Stimulated activated CD4-positive, alpha-beta T cell treated with anti-CD3 and anti-CD28 coated beads, Interleukin-4, amount 100 ng/mL, for 4 hours (primary cell): ENCODE measurements at places on chromosomes 4 and X.

DNA sequence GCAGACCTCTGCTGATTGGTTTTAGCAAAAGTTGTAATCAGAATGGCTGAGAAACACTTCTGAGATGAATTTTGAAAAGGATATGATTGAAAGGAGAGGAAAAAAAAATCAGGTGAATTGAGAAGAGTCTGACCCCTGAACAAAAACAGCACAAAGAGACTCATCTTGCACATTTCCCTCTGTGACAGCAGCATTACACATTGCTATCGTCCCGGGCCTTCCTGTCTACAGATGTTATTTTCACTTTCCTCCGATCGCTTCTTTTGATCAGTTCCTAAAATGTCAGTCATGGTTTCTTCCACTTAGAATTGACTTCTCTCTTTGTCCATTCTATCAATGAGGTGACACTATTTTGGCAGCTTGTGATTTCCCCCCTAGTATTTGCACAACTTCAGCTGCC, 262.6 kb downstream of the GPC3 start:
- DNase-seq, result no peak

DNA sequence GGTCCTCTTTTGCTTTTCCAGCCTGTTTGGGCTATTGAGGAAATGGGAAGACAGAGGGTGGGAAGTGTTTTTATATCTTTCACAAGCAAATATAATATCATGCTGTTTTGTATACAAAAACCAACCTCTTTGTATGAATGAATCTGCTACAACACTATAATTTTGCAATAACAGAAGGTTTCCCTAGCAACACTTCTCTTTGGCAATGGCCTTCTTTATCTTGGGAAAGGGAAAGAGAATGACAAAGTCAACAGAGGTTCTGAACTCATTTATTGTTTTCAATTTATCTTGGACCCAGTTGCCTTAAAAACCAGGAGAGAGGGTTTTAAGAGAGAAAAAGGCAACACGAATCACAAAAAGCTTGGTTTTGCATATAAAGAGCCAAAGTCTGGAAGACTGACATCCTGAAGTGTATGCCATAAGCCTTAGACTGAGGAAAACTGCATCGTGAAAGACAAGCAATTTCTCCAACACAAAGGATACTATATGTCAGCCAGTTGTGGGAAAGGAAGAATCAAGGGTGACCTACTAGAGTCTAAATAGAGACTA, 121.8 kb upstream of the FAM241A start:
- DNase-seq, result no peak

- no peak for DNase-seq
These were observed 39.1 kb downstream of the ZNF674 start for GRCh38 chrX:46506076-46506475.

GRCh38 chrX:153641627-153642026, 5.4 kb upstream of the DUSP9 start:
- no peak for DNase-seq

- no peak for DNase-seq
These were observed 111.9 kb downstream of the HDAC8 start for GRCh38 chrX:72460715-72461114.

DNA sequence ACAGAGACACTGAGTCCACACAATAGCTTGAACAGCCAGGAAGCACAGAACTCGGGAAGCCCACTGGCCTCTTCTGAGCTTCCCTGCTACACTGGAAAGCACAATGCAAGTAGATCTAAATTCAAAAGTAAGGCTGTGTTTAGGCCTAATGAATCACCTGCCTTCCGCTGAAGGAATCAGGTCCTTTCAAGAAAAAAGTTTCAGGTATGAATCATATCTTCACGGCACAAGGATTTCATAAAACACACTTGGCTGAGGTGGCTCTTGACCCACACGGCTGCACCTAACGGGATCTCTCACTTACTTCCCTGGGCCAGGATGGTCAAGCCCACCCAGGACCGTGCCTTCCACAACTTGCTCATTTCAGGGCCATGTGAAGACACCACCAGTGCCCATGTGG, 59.3 kb downstream of the IRF2 start:
- DNase-seq, result no peak

GRCh38 chr4:151093203-151093602, 6.2 kb upstream of the RPS3A start:
- DNase-seq, result no peak

GRCh38 chr4:88033309-88033708, 25.9 kb downstream of the PKD2 start:
- peak; percentile 8 for DNase-seq

GRCh38 chr4:15027921-15028435, 25.7 kb downstream of the CPEB2 start:
- DNase-seq, result no peak

- no peak for DNase-seq
These were observed 267.3 kb upstream of the GATB start for GRCh38 chr4:152028131-152028530.

DNA sequence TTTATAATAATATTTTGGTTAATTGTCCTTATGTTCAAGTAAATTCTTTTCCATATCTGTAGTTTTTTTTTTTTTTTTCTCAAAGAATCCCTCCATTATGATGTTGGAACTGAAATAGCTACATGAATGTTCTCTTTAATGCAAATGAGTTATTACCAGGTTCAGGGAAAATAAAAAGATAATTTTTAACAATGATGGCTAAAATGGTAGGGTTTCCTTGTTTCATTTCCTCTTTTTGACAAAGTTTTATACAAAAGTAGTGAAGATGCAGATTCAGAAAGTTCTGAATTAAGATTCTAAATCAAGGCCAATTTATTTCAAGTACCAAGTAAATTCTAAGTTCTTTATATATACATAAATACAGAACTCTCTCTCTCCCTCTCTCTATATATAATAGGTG, 779.0 kb upstream of the INTU start:
- DNase-seq, result no peak

DNA sequence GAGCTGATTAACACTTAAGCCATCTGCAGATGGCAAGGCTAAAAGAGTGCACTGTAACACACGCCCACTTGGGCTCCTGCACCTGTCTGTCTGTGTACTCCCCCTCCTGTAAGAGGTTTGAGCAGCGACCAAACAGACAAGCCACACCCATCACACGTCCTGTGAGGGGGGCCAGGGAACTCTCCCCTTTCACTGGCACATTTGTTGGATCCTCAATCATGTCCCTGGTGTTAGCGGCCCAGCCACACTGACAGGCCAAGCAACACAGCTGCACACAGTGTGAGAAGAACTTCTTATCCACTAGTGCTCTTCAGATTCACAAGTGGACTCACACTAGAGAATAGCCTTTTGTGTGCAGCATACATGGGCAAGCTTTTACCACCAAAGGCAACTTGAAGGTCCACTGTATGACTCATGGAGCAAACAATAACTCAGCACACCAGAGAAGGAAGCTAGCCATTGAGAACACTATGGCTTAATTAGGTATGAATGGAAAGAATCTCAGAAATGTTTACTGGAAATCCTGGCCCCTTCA, 29.1 kb upstream of the UTP14A start:
- DNase-seq, result no peak

GRCh38 chrX:151870602-151871001, 42.1 kb upstream of the MAGEA4 start:
- DNase-seq, result no peak

GRCh38 chr4:114582621-114583020, 16.0 kb upstream of the UGT8 start:
- DNase-seq, result no peak

DNA sequence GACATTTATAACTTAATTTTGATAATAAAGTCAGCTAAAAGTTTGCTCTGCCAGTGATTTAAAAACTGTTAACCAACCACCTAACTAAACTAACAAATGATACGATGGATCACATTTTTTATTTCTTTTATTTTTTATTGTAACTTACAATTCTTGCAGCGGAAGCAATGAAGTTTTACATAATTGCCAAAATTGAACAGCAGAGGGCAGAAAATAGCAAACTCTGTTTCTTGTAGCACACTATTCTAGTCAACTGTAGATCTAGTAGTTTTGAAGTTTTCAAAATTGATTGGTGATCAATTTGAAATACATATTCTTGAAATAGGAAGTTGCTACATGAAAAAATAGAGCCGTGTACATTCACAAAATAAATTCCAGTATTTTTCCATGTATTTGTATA, 2.8 kb upstream of the GRIA2 start:
- no peak for DNase-seq

DNA sequence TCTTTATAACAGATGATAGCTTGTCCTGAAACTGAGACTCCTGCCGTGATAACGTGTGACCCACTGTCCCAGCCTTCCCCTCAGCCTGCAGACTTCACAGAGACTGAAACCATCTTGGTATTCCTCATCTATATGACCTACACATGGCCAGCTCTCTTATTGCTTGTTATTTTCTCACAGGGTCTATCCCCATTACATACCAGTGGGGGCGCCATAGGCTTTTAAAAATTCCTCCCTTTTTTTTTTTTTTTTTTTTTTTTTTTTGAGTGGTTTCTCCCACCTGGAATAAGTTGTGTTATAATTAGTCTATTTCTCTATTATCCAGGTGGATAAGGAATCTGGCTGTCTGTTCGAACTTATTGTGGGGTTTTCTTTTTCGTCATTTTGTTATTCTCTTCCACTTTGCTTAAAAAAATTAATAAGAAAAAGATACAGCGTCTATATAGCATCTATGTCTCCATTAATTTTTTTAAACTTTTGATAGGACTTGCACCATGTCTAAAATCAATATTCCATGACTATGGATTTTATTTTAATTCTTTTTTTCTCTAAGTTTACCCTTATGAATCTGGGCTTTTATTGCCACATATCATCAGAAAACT, 47.2 kb downstream of the GYG2 start:
- DNase-seq, result no peak

DNA sequence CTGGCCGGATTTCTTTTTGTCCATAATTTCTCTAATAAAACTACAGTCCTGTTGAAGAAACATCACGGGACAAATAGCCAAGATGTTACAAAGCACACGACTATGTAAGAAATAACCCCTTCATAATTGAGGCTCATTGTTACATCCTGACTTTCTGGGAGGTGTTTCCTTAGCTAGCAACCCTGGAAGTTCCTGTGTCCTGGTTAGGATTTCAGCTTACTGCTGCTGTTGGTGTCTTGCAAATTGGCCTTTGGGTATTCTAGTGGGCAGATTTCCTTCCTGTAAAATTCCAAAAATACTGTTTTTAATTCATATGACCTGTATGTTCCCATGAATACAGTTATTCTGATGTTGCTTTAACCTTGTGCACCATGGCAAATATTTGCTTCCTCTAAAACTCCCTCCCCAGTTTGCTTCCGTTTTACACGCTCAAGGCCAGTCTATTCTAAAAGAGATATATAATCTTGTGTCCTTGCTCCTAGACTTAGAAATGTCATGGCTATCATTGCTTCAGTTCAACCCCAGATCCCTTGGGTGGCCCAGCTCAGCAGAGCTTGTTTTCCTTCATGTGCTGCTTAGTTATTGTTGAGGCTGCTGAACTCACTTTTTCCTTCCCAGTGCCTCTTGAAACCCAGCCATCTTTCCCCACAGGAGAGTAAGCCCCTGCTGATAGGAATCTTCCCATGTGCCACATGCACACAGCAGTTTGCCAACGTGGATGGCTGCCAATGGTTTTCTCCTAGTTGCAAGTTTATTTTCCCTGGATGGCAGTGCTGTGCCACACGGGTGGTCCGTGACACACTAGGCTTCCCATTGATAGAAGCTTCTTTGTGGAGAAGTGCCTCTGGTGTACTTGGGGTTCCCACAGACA, 75.8 kb downstream of the TSPAN7 start:
- no peak for DNase-seq

- no peak for DNase-seq
These were observed 28.8 kb upstream of the SCOC start for GRCh38 chr4:140344621-140345020.
